Cardiac atrium fibroblast (primary cell): ENCODE measurements at places on chromosomes 7 and 10. TPM values are rescaled to one million over a fixed set of nuclear protein-coding genes. Genes with fewer than 3 reads are reported as not detected.

Gene TAS2R41
- not detected in 2 replicates for total RNA-seq

Gene VWDE
- total RNA-seq = not detected in 2 replicates

Gene ADRA2A
- 0.16 and 0.36 TPM in 2 replicates for total RNA-seq

Gene GIMAP2
- total RNA-seq = 0.81 and 5.2 TPM in 2 replicates

Gene ATP5F1C
- 278 and 348 TPM in 2 replicates for total RNA-seq

Gene IDI2
- total RNA-seq = not detected in 2 replicates

Gene SPDYE6
- not detected in 2 replicates for total RNA-seq

Gene ADAMTS14
- total RNA-seq = 0.18 and 1.3 TPM in 2 replicates

Gene STAM
- 16.4 and 26.7 TPM in 2 replicates for total RNA-seq

Gene GPR37
- total RNA-seq = 0.36 TPM in 1 of 2 replicates, not detected in the other

Gene FOXP2
- total RNA-seq = 0.16 TPM in 1 of 2 replicates, not detected in the other
